HFF-Myc (cell line): ENCODE measurements at places on chromosomes 4 and X.

- DNase-seq: no peak
Measured at GRCh38 chrX:103637604-103638338, 9.0 kb downstream of the TCEAL1 start.

GRCh38 chrX:118545510-118545909 is 49.9 kb downstream of the DOCK11 start:
- no peak for DNase-seq

GRCh38 chr4:8192748-8193738 is 6.0 kb upstream of the SH3TC1 start:
- no peak for DNase-seq

- DNase-seq: no peak
Measured at GRCh38 chr4:120399826-120400225, 333.2 kb upstream of the MAD2L1 start.

- no peak for DNase-seq
Measured at GRCh38 chr4:73447671-73448070, 11.7 kb downstream of the AFP start.

DNA sequence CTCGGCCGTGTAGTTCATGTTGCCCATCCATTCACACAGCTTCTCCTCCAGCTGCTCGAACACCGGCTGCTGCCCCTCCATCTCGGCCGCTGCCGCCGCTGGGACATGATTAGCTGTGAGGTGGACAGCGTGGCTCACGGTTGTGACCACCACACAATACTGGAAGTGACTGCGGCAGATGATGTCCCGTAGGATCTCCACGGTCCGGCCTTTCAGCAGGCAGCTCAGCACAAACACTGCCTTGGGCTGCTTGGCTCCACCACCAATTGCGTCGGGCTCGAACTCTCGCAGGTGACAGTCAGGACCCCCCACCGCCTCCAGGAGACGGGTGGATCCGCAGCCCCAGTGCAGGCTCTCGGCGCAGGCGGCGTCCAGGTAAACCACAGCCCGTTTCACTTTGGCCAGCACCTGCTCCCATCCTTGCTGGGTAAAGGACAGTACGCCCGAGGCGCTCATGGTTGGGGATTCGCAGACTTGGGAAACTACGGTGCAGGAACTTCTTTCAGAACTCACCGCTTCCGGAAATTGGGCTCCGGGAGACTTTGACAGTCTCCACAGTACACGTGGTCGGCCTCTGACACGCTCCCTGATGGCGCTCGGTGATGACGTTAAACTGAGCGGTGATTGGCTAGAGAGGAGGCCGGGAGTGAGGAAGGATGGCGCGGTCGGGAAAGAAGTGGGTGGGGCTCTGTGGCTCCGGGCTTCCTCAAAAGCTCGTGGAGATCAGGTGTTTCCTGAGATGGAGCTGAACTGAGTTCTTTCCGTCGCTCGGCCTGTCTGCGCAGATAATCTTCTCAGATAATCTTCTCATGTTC is at the start of gene SCFD2:
Gene SCFD2 (minus strand): TSS at position 576 of the 815 bp plus-strand sequence.
- DNase-seq: peak; percentile 97

DNA sequence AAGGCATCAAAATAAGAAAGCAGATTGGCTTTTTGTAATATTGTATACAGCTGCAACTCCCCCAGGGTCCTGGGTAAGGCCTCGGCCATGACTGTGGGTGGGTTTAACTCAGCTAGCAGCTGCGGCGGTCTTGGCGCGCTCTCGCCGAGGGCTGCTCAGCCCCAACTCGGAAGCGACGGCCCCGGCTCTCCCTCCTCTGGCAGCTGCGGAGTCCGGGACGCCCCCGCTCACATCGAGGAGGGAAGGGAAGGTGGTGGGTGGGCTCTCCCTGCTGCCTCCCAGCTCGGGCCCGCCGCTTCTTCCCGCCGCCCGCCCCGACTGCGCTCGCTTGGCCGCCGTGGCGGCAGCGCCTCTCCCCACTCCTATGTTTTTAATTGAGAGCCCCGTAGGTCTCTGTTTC is 51.2 kb downstream of the GPR50 start:
- no peak for DNase-seq

DNA sequence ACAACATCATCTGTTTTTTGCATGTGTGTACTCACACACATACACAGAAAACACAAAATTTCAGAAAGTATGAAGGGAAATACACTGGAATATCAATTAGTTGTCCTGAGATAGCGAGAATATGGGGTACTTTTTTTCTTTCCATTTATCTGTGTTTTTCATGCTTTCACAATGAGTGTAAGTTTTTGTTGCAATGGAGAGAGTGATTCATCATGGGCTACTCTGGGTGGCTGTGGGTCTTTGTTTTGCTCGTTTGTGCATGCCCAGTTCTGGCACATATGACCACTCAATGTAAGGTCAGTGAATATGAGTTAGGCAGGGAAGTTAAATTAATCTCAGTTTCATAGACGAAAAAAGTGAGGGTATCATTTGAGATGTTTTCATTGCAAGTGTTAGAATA is 26.9 kb downstream of the XK start:
- no peak for DNase-seq

- no peak for DNase-seq
Measured at GRCh38 chr4:23382879-23383278, 507.0 kb downstream of the PPARGC1A start.

DNA sequence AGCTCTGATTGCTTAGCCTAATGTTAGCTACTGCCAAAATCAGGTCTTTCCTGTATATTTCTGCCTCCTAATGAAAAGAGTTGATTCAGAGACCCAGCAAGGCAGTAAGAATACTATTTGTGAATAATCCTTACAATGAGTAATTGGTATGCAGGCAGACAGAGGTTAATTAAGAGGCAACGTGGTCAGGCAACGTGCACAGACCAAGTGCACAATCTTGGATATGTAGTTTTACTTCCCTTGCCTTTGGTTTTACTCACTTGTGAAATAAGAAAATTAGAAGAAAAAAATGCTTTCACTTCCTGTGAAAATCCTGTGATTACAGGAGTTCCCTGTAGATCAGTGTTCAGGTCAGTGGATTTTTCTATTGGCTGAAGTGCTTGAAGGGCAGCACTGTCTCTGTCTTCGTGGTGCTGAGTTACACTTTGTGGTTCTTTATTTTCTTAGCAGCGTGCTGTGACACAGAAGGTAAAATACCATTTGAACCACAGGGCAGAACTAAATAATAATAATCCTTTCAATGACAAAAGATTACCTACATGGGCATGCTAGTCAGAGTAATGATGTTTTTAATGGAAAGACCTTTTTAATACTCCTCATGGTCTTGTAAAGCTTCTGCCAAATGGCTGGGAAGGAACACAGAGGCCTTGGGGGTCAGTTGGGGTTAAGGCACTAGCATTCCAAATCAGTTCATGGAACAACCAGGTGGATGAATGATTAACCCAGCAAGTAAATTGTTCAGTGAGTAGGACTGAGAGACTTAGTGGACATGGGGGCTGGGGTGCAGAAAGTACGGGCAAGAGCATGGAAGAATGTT is 430.9 kb downstream of the MAPK10 start:
- no peak for DNase-seq

DNA sequence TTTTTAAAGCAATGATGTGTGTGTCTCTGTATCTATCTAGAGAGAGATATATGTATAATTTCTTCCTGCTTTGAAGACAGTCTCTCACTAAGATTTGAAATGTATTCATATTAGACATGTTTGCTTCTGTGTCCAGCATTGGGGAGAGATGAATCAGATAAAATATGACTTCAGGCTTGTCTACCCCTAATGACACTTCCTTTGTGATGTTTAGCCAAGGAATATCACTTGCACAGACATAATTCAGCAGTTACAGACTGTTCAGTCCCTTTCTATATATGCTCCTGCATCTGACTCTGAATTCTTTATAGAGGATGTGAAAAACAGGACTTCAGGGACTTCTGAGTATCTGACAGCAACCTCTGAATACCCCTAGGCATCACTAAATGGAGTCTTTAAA is 158.4 kb downstream of the DCLK2 start:
- DNase-seq: no peak
